ENCODE measurements at places on chromosomes 4 and X. TPM values are rescaled to one million over a fixed set of nuclear protein-coding genes. Genes with fewer than 3 reads are reported as not detected.

The STARD8 gene
- total RNA-seq = 18.7 TPM

The NPFFR2 gene
- 0.29 TPM for total RNA-seq

DNA sequence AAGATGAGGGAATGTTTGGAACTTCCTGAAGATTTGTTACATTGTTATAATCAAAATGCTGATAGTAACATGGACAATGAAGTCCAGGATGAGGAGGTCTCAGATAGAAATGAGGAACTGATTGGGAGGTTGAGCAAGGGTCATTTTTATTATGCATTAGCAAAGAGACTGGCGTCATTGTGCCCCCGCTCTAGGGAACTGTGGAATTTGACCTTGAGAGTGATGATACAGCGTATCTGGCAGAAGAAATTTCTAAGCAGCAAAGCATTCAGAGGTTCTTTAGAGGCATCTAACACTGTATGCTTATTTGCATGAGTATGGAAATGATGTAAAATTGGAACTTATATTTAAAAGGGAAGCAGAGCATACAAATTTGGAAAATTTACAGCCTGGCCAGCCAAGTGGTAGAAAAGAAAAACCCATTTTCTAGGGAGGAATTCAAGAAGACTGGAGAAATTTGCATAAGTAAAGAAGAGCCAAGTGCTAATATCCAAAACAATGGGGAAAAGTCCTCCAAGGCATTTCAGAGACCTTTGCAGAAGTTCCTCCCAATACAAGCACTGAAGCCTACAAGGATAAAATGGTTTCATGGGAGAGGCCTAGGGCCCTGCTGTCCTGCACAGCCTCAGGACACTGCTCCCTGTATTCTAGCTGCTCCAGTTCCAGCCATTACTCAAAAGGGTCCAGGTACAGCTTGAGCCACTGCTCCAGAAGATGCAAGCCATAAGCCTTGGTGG, 483.0 kb upstream of the NDST4 start:
- H3K27ac ChIP-seq = no peak overlapping the region
- H3K4me3 ChIP-seq = no peak overlapping the region
- no peaks in the 10 kb centered on the region for H3K27me3 ChIP-seq
- no peak for DNase-seq
- no peaks in the 10 kb centered on the region for H3K36me3 ChIP-seq

The ESX1 gene
- not detected for total RNA-seq
